ENCODE measurements at places on chromosomes 3 and 15.

DNA sequence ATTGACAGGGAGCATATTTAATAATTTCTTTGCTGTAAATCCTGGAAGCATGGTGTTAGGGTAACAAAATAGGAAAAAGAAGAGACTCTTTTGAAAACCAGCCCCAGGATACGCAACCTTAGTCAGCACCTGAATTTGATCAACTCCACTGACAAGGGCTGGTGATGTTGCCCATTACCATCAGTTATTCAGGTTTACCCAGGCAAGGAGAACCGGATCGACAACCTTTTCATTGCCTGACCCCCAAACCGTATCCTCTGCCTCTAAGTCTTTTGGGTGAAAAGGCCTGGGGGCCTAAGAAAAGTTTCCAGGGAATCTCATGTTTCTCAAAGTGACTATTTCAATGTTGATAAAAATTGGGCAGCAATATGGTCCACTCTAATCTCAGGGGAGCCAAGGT is 313.3 kb downstream of the KBTBD8 start:
- DNase-seq, result no peak

DNA sequence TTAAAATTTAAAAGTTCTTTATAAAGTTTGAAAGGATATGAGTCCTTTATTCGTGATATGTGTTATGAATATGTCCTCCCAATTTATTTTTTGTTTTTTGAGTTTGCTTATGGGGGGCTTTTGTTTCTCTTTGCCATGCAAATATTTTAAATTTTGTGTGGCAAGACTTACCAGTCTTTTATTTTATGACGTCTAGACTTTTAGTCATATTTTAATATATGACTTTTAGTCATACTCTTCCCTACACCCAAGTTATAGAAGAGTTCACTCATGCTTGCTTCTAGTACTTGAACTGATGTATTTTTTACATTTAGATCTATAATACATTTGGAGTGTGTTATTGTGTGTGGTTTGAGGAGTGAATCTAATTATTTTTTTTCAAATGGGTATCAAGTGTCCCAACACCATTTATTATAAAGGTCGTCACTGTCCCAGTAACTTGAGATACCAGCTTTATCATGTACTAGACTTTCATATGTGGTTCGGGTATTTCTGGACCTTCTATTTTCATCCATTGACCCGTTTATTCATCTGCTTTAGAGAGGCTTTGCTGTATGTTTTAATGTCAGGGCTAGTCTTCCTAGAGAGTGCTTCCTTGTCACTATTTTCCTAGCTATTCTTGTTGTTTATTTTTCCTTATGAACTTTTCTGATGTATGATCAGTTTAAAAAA is 755 bp downstream of the PARP15 start:
- no peak for DNase-seq

GRCh38 chr15:29740692-29741311 is 81.5 kb downstream of the TJP1 start:
- no peak for DNase-seq

- no peak for DNase-seq
Measured at GRCh38 chr3:127462111-127462655, 128.3 kb downstream of the TPRA1 start.

- no peak for DNase-seq
Measured at GRCh38 chr3:39972508-39972907, 163.1 kb downstream of the MYRIP start.

- DNase-seq, result no peak
Measured at GRCh38 chr15:71272932-71273331, 157.7 kb downstream of the THSD4 start.

DNA sequence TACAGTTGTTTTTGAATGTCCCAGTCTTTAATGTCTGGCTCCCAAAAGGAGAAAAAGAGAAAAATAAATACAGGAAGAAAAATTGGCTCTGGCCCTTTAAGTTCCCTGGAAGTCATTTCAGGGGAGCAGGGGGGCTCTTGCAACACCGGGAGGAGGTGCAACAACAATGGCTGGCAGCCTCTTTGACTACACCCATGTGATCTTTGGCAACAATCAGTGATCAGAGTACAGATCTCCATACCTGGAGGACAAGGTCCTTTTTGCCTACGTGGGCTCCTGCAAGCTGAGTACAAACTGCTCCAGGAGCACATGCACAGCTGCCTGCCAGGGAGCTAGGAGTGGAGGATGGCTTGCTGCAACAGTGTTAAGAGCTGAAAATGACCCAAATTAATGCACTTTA is 63.9 kb downstream of the GLCE start:
- no peak for DNase-seq

DNA sequence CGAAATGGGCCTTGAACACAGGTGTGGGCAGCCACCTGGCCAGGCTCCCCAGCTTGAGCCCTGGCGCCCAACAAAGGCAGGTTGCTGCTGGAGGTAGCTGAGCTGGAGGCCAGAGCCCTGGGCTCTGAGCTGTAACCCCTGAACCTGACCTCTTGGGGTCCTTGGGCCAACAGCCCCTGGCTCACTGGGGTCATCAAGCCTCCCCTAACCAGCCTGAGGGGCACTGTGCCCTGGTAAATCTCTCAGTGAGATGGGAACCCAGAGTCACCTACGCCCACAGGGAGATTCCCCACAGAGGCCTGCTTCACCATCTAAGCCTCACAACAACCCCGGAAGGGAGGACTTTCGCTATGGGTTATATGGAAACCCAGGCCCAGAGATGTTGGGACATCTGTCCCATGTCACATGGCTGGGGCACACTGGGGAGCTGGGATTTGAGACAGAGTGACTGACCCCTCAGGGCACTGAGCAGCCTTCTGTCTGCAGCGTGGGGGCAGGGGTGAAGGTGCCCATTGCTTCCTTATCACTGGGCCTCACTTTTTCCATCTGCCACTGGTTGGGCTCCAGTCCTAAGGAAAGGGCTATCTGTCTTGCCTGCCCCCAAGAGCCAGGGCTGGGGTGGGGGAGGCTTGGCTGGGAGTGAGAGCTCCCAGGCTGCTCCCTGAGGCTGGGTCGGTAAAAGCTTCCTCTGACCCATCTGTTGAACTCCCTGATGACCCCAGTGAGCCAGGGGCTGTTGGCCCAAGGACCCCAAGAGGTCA is 59.1 kb downstream of the IQSEC1 start:
- DNase-seq, result peak; percentile 38

GRCh38 chr3:59771768-59772181 is 722.0 kb upstream of the CFAP20DC start:
- DNase-seq, result no peak

DNA sequence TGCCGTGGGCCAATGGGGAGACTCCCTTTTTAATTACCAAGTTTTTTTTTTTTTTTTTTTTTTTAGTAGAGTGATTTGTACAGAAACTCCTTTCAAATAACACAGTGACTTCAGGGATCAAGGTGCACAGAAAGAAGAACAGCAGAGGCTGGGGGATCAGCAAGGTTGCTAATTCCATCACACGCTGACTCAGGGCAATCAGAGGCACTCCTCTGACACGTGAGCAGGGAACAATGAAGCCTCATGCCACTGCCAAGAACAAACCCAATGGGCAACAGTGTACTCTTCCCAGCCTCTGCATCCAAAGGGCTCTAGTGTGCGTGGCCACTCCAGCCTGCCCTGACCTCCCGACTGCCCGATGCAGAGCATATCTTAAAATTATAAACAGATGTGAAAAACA is 186.7 kb upstream of the WNT5A start:
- DNase-seq, result no peak

DNA sequence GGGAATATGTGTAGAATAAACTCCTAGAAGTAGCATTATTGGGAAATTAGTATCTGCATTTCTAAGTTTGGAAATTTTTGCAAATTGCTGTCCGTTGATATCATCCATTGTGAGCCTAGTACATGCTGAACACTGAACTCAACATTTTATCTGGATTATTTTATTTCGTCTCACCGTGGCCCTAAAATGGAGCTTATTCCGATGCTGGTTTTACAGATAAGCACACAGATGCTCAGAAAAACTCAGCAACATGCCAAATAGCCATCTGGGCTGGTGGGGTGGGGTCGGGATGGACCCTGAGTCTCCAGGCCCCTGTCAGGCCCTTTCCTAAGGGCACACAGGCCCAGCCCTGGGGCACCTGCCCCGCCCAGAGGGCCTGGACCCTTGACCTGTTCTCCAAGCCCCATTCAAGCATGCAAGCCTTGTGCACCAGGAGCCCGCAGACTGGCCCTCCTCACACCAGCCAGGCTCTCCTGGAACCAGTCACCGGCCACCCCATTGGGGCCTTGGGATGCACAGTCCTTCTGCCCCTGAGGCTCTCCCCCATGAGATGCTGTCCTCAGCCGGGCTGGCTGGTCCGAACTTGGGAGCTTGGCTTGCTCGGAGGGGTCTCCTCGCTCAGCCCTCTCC is 20.7 kb upstream of the KLF13 start:
- DNase-seq, result no peak
